ENCODE measurements at places on chromosomes 16 and 17.
A peak's percentile ranks its signal among the peaks of the same experiment; 100 is the strongest.

DNA sequence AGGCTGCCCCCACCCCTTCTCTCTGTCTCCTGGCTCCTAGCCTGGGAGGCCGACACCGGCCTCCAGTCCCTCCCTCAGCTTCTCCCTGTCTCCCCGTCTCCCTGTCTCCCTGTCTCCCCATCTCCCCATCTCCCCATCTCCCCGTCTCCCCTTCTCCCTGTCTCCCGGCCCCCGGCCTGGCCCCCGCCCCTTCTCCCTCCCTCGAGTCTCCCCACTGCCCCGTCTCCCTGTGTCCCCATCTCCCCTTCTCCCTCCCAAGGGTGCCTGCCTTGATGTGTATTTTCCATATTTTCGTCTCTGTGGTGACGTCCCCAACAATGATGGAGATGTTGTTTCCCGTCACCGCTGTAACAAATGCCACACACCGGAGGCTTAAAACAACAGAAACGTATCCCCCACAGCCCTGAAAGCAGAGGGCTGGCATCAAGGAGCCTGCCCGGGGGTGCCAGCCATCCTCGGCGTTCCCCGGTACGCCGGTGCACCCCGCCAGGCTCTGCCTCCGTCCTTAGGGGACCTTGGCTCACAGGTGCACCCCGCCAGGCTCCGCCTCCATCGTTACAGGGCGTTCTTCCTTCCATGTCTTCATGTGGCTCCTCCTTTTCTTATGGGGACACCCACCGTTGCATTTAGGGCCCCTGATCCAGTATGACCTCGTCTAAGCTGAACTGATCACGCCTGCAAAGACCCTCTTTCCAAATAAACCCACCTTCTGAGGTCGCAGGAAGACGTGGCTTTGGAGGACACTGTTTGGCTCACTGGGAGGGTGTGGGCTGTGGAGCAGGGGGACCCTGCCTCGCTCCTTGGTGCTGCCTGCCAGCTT lies 151.6 kb downstream of the NPIPB11 start:
- no peak for DNase-seq

DNA sequence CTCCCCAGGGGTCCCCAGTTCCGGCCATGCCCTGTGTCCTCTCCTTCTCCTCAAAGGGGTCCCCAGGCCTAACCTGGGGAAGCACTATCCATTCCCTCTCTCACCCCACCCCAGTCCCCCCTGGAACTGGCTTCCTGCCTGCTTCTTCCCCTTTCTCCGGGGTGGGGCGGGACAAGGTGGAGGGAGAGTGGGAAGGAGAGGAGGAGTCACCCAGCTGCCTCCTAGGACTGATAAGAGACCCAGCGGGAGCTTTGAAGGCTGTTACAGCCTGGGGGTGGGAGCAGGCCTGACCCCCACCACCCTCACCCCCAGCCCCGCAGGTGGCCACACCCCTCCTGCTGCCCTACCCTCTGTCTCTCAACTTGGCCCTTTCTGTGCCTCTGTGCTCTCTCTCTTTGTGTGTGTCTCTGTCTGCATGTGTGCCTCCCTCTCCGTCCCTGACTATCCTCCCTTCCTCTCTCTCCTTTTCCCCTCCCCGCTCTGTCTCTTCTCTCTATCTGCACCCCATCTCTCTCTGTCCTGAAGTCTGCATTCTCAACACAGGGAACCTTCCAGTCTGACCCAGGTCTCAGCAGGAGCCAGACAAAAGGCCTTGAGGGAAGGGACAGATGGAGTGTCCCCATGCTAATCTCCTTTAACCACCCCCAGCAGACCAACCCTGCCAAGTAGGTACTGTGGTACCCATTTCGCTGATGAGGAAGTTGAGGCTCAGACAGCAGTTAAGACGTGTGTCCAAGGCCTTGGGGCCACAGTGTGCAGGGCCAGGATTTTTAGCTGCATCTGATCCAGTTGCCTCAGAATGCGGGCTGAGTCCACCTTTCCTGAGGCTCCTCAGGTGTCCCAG lies 66.1 kb downstream of the RAB11FIP4 start:
- DNase-seq, result no peak

DNA sequence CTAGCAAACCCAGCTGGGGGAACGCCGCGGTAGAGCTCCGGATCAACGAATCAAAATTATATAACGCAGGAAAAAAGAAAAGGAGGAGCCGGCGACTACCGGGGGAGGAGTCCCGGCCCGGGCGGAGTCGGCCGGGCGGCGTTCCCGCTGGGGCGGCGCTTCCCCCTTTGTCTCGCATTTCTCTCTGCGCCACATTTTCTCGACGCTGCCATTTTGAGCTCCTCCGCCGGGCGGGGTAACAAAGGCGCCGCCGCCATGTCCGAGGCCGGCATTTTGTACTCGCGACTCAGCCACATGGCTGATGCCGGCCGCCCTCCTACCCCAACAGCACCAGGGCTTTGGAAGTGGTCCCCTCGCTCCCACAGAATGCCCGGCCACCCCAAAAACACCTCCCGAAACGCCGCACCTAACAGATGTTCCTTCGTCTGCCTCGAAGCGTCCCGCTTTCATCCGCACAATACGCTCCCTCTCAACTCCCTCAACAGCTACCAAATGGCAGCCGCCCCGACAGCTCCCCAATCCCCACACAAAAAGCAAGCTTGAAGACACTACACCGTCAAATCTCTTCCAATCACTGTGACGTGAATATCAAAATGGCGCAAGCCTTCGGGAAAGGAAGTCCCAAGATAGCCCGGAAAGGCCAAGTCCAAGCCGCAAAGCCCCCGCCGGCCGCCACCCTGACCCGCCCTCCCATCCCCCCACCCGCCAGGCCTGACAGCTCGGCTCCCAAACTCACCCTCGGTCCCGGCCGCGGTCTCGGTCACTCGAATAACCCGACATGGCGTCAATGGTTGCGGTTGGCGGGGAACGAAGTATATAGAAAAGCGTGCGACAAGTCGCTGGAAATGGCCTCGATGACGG lies 519 bp downstream of the DDX5 start:
- peak; percentile 90 for DNase-seq

DNA sequence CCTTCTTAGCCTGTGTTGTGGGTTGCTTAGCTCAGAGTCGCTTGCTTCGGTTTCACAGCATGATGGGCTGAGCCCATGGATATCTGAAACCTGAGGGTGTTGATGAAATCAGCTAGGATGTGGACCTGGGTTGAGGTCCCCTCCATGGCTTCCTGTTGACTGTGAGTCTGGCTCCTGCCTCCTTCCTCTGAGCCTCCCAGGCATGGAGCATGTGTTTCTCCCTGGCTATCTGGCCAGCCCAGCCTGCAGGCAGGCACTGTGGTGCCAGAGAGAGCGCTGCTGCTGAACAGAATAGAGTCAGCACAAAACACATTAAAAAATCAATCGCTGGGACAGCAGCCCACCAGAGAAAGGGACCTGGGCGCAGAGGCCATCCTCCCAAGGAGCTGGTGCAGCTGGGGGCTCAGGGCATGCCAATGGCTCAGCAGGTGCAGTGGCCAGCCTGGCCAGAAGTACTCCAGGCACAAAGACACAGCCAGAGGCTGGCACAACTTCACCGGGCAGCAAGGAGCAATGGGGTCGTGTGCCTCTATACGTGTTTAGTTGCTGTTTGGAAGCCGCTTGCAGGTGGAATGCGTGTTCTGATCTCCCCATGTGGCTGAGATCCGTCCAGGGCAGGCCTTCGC lies 28.3 kb upstream of the GPRC5C start:
- peak; percentile 70 for DNase-seq

DNA sequence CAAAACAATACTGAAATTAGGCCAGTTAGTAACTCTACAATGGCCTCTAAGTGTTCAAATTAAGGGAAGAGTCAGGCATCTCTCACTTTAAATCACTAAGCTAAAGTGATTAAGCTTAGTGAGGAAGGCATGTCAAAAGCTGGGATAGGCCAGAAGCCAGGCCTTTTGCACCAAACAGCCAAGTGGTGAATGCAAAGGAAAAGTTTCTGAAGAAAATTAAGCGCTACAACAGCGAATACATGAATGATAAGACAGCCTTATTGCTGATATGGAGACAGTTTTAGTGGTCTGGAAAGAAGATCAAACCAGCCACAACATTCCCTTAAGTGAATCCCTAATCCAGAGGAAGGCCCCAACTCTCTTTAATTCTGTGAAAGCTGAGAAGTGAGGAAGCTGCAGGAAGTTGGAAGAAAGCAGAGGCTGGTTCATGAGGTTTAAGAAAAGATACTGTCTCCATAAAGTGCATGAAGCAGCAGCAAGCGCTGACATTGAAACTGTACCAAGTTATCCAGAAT lies 12.1 kb downstream of the RFWD3 start:
- no peak for DNase-seq

- DNase-seq, result no peak
Measured at GRCh38 chr17:16820161-16820877, 130.3 kb downstream of the CCDC144A start.

DNA sequence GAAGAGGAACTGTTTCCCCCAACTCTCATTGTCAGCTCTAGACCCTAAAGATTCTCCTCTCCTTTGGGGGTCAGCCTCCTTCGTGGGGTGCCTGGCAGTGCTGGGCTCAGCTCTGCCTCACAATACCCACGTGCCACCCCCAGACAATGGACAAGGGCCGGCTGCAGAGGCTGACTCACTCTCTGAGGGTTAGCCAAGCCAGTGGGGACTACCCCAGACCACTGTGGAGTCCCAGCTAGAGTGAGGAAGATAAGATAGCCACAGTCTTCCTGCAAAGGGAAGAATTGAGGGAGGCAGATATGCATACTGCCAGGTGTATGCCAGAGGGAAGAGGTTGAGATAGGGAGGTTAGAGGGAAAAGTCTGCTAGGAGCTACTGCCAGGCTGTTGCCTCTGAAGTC lies 13.5 kb upstream of the MTMR4 start:
- DNase-seq, result no peak

DNA sequence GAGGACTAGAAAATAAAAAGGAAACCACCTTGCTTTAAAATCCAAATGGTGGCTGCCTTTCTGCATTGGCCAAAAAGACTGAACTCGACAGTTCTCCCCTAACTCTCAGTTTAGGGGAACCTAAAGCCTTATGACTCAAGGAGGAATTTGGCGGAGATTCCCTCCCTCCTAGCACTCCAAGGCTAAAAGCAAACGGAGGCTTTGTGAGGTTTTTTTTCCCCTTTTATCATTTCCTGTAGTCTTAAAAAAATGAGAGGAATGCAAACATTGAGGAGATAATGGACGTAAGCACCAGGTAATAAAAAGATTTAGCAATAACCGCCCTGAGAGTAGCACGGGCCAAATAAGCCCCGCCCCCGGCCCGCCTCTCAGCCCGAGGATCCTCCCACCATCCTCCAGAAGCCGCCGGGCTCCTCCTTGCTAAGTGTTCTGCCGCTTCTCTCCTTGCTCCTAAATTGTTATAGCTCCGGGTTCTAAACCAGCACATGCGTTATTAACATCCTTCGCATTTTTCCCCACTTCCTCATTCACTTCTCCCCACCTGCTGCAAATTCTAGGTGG lies 5.8 kb upstream of the KIFC3 start:
- DNase-seq, result peak; percentile 58

DNA sequence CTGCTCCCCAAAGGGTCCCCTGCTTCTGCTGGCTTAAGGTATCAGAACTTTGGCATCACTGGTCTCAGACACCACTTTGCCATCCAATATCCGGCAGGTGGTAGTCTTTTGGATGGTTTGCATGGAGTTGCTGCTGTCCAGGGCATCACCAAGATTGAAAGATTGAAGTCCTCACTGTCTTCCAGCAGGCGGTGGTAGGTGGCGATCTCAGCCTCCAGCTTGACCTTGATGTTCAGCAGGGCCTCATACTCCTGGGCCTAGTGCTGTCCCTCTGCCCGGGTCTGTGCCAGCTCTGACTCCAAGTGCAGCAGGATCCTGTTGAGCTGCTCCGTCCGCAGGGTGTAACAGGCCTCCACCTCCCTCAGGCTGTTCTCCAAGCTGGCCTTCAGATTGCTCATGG lies 43.0 kb upstream of the TMEM97 start:
- no peak for DNase-seq

DNA sequence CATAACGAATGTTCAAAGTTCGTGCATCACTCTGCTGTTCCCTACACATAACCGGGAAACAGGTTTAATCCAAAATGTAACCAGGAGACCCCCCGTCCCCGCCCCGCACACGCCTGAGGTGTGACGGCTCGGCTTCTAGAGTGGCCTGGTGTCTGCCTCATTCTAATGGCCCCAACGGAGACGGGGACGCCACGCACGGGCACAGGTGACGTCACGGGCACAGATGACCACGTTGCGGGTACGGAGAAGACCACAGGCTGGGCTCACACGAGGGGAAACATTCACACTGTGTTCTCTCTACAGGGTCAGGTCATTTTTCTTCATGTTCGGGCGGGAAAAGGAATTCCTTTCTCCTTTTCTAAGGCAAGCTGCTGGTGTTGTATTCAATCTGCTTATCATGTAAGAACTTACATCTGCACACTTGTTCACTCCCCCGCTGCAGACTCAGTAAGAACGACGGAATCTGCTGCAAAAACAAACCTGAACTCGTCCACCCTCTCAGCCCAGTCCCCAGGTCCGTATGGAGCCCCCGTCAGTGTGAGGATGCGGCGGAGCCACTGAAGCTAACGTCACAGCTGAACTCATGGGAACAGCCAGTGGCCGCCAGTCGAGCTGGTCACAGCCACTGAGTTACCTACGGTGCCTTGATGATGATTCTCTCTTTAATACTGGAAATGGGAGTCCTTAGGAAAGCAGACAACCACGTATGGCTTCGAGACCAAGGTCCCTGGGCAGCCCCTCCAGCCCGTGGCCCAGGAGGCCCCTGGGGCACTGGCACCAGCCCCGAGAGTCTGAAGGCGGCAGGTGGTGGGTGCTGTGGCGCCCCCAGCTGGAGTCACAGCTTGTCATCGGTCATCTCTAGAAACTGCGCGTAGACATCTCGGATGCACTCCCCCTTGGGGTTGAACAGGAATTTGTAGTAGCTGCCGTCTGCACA lies 32.9 kb downstream of the WDR45B start:
- peak; percentile 24 for DNase-seq

GRCh38 chr17:17757391-17757791 lies 76.1 kb downstream of the RAI1 start:
- DNase-seq, result peak; percentile 37

DNA sequence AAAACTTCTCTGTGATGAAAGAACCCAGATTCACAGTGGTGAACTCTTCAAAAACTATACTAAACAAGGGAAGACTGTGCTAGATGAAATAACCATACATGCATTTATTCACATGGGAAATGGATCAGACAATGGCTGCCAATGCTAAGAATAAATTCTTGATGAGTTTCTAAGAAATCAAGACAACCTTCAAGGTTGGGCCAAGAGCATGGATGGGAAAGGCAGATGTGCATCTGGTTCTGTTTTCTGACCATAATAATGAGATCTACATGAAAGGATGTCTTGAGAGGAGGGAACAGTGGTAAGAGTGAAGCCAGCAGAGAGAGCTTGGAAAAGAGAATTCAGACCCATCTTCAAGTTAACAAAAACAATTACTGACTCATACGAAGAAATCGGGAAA lies 31.4 kb downstream of the ANKRD11 start:
- no peak for DNase-seq

- no peak for DNase-seq
Measured at GRCh38 chr17:35537601-35538141, at the start of gene SLFN12L. SLFN12L (minus strand) TSS chr17:35537678; CDS start chr17:35522364, 15,314 bp downstream.

GRCh38 chr16:74320707-74321106 lies 24.1 kb downstream of the PSMD7 start:
- DNase-seq, result no peak
